ENCODE measurements at places on chromosomes 2 and 18.

GRCh38 chr2:189102735-189103134 is 76.8 kb downstream of the COL5A2 start:
- DNase-seq: no peak

- DNase-seq: no peak
These were observed 105.9 kb downstream of the LBH start for GRCh38 chr2:30336978-30337841.

- no peak for DNase-seq
These were observed 1.1 kb upstream of the EPC2 start for GRCh38 chr2:148643421-148643820.

DNA sequence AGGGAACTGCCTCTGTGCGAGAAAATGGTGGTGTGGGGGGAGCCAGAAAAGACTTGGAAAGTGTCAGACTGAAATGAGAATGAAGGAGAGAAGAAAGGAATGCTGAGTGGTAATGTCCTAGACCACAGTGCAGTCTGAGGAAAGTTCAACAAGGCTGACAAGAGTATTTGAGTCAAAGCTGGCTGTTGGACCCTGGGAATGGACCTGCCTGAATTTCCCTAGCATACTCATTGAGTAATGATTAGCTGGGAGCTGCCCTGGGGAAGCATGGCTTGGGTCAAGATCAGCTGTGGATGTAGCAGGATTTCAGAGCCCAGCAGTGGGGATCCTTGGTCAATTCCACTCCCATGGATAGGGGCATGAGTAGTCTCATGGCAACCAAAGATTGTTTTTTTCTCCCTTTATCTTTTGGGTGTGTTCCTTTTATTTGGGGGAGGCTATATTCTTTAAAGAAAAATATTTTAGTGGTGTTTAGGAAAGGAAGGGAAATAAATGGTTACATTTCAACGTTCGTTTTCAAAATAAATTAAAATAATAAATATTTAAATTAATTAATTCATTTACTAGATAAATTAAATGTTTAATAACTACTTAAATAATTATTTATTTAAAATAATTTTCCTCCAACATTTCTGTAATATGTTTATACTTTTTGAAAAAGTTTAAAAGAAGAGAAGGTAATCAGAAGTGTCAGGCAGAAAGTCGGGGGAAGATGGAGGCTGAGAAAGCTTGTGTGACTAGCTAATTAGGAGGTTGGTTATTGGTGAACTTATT is 15.9 kb upstream of the LHCGR start:
- DNase-seq: no peak

- no peak for DNase-seq
These were observed 41.6 kb downstream of the ARHGEF4 start for GRCh38 chr2:130878316-130878715.

- no peak for DNase-seq
These were observed 20.6 kb downstream of the SMAD7 start for GRCh38 chr18:48929941-48930713.

- DNase-seq: no peak
These were observed 31.5 kb upstream of the PTPRM start for GRCh38 chr18:7535436-7536205.

DNA sequence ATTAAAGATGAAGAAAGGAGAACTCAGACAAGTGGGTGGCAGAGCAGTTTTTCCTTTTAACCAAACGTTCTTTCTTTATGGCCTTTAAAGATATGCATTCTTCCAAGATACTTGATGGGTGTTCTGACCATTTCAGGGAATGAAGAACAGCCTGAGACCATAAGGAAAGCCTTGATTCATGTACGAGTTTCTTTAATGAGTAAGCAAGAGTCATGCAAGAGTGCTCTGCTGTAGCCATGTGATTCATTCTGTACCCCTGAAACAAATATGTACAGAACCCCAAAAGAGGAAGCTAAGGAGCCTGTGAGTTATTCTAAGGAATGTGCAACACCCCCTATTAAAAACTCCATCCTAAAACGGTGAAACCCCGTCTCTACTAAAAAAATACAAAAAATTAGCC is 372.8 kb downstream of the MTX2 start:
- DNase-seq: no peak

DNA sequence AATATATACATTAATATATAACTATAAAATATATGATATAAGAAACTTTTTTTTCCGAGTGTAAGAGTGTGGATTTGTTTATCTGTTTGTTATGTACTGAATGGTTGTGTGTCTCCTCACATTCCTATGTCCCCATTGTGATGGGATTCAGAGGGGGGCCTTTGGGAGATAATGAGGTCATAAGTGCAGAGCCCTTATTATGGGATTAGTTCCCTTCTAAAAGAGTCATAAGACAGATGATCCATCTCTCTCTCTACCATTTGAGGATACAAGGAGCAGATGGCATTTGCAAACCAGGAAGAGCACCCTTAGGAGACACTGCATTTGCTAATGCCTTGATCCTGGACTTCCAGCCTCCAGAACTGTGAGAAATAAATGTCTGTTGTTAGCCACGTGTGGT is 30.3 kb upstream of the SAP130 start:
- DNase-seq: no peak

- no peak for DNase-seq
These were observed 1303.7 kb downstream of the DPP10 start for GRCh38 chr2:115746151-115746550.

- DNase-seq: no peak
These were observed 111.3 kb upstream of the REV1 start for GRCh38 chr2:99600981-99601651.

- DNase-seq: no peak
These were observed 12.6 kb downstream of the NOP58 start for GRCh38 chr2:202278036-202278760.

GRCh38 chr18:56505971-56506370 is 132.4 kb downstream of the TXNL1 start:
- DNase-seq: no peak

DNA sequence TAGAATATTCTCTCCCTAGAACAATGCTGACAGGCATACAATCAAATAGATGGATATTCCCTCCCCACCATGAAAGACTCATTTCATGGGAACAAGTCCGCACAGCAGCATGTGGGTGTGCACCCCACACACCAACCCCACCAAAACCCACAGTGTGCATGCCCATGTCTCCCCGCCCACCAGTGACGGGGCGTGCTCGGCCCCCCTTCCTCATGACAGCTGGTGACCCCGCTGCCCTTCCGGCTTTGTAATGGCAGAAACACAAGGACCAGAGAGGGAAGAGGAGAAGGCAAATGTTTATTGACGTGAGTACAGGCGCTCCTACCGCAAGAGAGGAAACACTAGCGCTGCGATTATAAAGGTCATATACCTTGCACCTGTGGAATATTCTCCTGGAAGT is 30.8 kb upstream of the ODC1 start:
- no peak for DNase-seq

DNA sequence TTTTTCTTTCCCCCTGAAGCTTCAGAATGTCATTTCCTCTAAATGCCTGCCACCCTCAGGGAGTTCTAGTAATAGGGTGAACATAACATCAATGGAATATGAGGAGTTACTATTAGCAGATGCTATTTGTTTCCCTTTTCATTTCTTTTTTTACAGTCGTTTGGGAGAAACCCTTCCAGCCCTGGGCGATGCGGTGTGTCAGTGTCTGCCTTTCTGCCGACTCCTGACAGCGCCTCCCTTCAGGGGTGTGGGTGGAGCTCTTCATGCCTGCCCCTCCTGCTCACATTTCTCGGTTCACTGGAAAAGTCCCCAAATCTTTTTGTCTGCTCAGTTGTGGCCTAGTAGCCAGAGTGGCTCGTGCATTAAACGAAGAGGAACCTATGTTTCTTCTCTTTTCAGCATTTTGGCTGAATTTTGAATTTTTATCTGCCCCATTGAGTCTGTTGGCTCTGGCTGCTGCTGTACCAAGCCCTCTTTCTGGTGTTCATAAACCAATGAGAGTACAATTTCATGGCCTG is 72.3 kb downstream of the FMNL2 start:
- no peak for DNase-seq

DNA sequence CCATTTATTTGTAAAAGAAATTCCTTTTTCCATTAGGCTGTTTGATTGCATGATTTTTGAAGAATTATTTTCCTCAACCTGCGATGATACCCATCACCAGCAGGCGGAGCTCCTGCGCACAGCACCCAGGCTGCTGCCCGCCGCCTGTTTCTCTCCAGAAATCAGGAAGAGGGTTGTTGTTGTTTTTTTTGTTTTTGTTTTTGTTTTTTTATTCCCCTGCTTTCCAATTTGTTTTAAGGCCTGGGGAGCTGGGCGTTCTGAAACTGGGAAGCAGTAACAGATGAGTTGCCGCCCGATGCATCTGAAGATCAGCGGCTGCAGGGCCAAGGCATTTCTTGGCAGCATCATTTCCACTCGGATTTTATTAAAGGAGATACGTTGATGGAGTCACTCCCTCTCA is 132.1 kb downstream of the MBP start:
- no peak for DNase-seq
